A549 (cell line): ENCODE measurements at places on chromosomes 16 and 17.

DNA sequence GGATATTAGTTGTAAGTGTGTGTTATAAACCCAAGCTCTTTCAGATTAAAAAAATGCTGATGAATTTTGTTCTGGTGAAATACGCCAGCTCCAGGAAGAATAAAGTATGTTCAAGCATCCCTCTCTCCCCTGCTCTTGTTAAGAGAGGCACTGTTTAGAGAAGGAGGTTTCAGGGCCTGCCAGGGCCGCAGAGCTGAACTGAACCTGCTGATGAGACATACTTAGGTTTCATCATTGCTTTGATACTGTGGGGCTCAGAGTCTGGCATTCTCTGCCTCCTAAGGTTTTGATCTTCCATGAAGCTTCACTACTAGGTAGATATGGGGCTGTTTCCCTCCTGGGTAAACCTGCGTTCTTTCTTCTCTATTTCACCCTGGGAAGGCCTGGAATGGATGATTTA is 175.3 kb upstream of the FAM20A start:
- no peak for DNase-seq

DNA sequence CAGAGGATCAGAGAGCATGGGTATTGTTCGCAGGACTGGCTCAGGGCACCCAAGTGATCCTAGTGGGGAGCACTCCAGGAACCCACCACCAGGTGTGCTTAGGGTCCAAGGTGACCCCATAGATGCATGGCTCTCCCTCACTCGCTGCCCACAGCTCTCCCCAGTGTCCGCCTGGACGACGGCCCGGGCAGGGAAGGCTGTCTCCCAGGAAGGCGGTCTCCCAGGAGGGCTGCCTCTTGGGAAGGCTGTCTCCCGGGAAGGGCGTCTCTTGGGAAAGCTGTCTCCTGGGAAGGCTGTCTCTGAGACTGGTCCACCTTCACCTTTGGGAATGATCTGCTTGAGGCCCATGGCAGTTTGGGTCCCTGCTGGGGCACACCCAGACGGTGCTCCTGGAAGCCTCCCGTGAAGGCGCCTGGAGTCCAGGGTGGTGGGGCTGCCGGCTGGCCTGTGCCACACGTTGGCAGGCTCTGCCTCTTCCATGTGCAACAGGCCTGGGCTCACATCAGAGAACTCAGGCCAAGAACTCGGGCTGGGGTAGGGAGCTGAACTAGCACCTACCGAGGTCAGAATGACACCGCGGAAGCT is 5.0 kb downstream of the ECI1 start:
- no peak for DNase-seq

GRCh38 chr16:87337262-87337771 is 20.1 kb upstream of the C16orf95 start:
- DNase-seq, result no peak

DNA sequence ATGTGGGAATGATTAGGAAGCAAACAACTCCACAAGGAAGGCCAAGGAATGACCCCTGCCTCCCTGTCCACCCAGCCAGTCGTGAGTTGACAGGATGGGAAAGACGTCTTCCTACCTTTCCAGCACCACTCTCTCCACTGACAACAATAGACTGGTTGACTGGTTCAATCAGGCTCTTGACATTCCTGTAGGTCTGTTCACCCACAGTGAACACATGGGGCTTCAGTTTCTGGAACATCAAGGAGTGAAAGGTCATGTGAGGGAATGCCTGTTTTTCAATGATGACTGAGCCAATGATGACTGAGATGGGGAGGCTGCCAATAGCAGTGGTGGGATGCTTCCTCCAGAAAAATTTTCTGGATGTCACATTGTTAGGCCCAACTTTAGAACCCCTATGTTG is 9.6 kb downstream of the MYO19 start:
- no peak for DNase-seq

DNA sequence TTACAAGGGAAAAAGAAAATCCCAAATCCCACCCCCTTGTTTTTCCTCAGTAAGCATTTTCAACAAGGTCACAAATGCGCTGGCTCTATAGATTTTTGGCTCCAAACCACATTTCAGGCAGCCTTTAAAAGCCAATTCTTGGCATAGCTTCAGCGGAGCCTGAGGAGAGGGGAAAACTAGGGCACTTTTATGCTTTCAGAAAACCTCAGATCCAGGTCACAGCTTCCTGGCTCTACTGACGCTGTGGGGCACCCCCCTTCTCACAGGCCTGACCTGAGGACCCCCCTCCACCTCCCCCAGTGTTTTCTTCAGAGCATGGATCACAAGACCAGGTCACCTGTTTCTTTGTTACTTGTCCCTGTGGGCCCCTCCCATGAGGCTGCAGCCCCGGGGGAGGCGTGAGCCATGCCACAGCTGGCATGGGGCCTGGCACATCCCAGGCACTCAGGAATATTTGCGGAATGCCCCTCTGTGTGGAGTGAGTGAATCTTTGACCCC is 30.1 kb upstream of the MTSS2 start:
- no peak for DNase-seq

DNA sequence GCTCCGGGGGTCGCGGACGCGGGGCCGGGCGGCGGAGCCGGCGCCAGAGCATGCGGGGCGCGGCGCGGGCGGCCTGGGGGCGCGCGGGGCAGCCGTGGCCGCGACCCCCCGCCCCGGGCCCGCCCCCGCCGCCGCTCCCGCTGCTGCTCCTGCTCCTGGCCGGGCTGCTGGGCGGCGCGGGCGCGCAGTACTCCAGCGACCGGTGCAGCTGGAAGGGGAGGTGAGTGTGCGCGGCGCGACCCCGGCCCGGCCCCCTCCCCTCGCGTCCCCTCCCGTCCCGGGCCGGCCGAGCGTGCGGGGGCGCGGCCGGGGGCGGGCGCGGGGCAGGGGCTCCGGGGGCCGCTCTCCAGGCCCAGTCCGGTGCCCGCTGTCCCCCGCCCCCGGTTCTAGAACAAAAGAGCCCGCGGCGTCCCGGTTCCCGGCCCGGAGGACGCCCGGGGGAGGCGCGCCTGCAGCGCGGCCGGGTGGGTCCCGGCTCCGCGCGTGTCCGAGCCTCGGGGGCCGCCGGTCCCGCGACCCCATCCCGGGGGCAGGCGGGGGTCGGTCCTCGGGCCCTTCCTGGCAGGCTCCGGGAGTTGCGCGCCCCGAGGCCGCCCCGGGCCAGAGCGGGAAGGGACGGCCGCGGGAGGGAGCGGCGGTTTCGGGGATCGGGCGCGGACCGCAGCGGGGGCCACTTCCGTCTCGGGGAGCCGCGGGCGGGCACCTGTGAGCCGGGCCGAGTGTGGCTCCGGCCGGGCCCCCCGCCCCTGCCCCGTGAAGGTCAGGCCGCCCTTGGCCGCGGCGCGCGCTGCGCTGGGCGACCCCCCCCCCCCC is 563 bp downstream of the METRNL start:
- DNase-seq, result peak; percentile 42
